Activated naive CD4-positive, alpha-beta T cell treated with anti-CD3 and anti-CD28 coated beads, Interleukin-2, amount 50 U/mL, for 16 hours (primary cell): ENCODE measurements at places on chromosomes 12 and 14.

DNA sequence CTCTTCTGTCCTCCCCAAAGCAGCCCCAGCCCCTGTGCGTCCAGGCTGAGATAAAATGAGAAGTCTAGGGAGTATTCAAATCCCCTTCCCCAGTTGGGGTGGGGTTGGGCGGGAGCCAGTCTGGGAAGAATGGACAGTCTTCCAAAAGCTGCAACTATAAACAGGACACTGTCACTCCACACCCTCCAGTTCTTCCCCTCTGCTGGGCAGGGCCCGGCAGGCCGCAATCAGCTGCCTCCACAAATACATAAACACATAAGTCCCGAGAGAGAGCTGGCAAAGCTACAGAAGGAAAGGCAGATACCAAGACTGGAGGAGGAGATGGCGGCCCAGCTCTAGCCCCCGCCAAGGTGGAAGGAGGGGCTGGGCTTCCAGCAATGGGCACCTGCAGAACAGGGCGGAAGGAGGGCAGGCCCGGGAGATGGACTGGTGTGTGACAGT, 12.7 kb downstream of the LTBP2 start:
- no peak for DNase-seq

GRCh38 chr12:92908108-92908507, 21.0 kb downstream of the EEA1 start:
- no peak for DNase-seq

DNA sequence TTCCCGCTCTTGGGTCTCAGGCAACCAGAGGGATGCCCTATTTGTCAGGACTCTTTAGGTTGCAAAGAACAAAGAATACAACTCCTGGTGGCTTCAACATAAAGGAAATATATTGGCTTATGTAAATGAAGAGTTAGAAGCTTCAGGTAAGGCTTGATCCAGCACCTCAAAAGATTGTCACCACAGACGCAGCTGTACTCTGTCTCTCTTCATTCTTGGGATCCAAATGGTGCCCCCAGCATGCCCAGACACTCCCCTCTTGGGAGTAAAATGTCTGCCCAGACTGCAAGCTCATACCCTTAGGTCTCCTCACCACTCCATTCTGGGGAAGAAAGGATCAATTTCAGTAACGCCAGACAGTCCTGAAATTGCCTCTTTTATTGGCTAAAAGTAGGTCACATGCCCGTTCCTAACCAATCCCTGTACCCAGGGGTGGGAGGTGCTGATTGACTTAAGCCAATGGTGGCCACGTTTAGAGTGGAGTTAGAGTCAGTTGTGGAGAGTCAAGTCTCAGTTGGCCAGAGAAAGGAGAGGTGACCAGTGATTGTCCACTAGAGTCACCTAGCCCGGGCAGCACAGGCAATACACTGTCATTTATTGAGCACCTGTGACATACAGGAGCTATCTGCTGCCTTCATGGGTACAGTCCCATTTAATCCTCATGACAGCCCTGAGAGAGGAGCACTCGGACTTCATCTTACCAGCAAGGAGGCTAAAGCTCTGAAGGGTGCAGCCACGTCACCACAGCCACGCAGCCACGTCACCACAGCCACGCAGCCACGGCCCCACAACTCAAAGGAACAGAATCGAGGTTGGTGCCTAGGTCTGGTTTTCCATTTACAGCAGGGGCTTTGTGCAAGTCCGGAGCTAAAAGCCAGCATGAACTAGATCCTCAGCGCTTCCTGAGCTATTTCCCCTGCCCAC, 19.7 kb upstream of the BEGAIN start:
- no peak for DNase-seq

DNA sequence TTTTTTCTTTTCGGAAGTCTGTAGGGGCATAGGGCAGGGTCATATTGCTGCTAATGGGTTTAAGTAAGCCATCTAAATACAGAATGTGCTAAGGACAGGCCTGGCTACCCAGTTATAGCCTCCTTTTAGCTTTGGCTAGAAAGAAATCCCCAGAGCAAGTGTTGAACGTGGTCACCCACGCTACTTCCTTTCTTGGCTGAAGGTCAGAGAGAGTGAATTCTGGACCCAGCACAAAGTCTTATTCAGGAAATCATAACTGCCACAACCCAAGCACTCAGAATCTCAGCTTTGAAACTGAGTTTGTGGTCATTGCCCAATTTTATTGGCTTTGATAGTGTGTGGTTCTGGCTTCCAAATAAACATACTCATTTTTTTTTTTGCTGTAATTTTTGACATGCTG, 542.1 kb upstream of the ATP2B1 start:
- no peak for DNase-seq

GRCh38 chr14:78048120-78048519, 122.1 kb upstream of the NRXN3 start:
- DNase-seq, result no peak
